ENCODE measurements at places on chromosomes 4 and X. TPM values are rescaled to one million over a fixed set of nuclear protein-coding genes. Genes with fewer than 3 reads are reported as not detected.

Gene ZXDA
- total RNA-seq, result 3.3 TPM

GRCh38 chr4:142563682-142564291, 282.3 kb downstream of the INPP4B start:
- H3K36me3 ChIP-seq, result no peaks in the 10 kb centered on the region
- no peak overlapping the region for H3K27ac ChIP-seq
- no peak overlapping the region for H3K4me3 ChIP-seq

Gene FGG
- 3.0 TPM for total RNA-seq

Gene SCOC
- 37.3 TPM for total RNA-seq

Gene ESX1
- total RNA-seq, result not detected

DNA sequence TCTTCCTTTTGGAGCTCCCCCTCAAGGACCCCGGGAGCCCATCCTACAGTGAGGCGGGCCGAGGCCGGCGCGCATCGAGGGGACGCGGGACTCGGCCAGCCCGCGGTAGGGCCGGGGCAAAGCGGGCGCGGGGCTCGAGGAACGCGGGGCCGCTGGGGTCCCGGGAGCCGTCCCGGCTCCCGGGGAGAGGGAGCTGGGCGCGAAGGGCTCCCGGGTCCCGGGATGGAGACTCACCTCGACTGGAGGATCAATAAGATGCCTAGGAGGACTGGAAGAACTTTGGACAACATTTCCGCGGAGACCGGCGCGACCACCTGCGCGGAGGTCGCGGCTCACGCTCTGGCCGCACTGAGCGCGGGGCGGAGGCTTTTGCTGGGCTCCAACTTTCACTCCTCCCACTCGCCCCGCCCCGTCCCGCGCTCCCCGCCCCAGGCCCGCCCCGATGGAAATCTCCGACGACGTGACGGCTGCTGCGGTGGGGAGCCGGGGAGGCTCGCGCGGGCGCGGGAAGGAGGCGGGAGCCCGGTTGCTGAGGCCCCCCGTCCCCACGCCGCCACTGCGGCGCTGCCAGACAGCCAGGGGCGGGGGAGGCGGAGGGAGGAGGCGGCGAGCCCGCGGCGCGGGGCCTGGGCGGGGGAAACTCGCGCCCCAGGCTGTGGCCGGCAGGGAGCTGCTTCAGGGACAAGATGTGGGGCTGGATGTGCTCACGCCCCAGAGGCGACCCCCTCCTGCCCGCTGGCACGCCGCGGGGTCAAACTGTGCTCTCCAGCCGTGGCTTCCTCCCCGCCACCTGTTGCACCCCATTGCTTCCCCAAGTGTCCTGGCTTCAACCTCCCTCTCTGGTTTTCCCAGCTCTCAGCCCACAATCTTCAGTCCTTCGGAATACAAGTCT, at the start of gene GABRE:
GABRE (minus strand) TSS at position 341 of the 892 bp plus-strand sequence; CDS start at position 290, 51 bp downstream.
- H3K27ac ChIP-seq, result no peak within 1 kb of the TSS
- peak; percentile 36 for DNase-seq
- H3K36me3 ChIP-seq, result peaks cover 2% of the 10 kb centered on the region
- H3K4me3 ChIP-seq, result peak within 1 kb of the TSS; percentile 63
- peaks cover 18% of the 10 kb centered on the region for H3K4me1 ChIP-seq

Gene DGKK
- total RNA-seq, result 2.9 TPM

DNA sequence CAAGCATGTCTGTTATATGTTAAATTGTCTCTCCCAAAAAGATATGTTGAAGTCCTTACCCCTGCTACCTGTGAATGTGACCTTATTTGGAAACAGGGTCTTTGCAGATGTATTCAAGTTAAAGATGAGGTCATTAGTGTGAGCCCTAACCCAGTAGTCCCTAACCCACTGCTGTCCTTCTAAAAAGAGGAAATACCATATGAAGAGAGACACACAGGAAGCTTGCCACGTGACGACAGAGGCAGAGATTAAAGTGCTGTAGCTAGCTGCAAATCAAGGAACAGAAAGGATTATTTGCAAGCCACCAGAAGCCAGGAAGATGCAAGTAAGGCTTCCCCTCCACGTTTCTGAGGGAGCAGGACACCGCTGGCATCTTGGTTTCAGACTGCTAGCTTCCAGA, 150.1 kb downstream of the HNRNPD start:
- no peaks in the 10 kb centered on the region for H3K36me3 ChIP-seq
- peaks cover 6% of the 10 kb centered on the region for H3K4me1 ChIP-seq
- H3K27ac ChIP-seq, result no peak overlapping the region
- H3K4me3 ChIP-seq, result no peak overlapping the region

DNA sequence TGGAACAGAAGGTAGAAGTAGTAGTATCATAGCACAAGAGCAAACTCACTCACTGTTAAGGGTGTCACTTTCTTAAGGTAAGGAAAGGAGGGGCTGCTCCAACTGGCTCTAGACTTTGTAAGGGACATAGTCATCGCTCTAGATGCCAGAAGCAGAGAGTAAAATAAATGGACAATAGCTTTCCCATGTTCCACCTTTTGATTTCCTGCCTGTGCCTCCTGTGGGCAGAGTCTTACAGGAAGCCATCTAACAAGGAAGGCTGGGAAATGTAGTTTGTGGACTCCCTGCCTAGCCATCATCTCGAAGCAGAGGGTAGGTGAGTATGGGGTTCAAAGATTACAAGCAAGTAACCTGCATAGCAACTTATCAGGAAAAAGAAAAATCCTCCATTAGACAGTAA, 1.7 kb upstream of the METTL14 start:
- H3K4me3 ChIP-seq, result peak overlapping the region; percentile 50
- H3K27ac ChIP-seq, result peak overlapping the region; percentile 11
- H3K36me3 ChIP-seq, result peaks cover 5% of the 10 kb centered on the region
- no peak for DNase-seq
- H3K27me3 ChIP-seq, result no peaks in the 10 kb centered on the region

- no peak overlapping the region for H3K4me3 ChIP-seq
- no peak for DNase-seq
- H3K4me1 ChIP-seq, result peaks cover 3% of the 10 kb centered on the region
- no peak overlapping the region for H3K27ac ChIP-seq
These were observed 127.5 kb upstream of the AFF2 start for GRCh38 chrX:148372925-148373324.

Gene SLC38A5
- 34.6 TPM for total RNA-seq

Gene FOXR2
- not detected for total RNA-seq

DNA sequence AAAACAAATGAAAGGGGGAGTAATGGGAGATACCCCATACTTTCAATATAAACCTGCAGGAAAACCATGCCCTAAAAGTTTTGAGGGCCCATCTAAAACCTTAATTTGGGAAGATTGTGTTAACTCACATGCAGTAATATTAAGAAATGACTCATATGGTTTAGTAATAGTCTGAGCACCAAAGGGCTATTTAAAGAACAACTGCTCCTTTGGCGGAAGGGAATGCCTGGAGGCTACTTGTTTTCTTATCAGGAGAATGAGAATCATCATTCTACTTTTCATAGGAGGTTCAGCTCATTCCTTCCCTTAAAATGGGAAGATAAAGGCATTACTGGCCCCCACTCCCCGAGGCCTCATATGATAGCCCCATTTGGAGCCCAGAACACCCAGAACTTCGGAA, 47.6 kb downstream of the SPIN3 start:
- no peak overlapping the region for H3K4me3 ChIP-seq
- no peaks in the 10 kb centered on the region for H3K4me1 ChIP-seq
- DNase-seq, result no peak
- H3K27me3 ChIP-seq, result peaks cover 26% of the 10 kb centered on the region

DNA sequence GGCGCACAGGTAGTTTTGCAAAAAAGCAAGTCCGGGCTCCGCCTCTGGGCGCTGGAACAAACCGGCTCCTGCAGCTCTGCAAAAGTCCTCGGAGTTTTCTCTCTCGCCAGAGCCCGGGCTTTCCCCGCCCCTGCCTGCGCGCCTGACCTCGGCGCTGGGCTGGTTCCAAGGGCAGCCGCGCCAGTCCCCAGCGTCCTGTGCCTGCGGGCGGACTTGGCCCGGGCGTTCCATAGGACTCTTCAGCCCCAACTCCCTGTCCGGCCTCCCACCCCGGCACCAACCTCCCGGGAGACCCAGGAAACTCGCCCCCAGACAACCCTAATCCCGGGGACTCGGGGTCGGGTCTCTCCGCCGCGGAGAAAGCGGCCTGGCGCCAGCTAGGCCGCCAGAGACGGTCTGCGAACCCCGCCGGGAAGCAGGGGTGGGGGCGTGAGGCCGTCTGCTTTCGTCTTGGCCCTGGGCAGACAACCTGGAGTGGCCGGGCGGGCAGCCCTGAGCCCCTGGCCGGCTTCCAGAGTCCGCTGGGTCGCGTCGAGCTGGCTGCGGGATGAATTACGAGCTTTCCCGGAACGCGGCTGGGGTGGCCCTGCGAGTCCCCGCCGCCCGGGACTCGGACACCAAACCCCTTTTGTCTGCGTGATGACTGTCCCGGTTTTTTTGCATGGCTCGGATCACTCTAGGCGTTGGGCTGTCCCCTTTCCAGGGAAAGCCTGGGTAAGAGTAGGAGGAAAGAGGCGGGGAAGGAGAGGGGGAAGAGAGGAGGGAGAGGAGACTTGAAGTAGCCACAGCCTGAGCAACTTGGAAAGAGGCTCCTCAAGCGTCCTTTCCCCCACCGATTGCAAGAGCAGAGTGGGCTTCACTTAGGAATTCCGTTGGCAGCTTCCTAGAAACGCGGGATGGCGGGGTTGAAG, 916 bp downstream of the MXRA5 start:
- H3K4me3 ChIP-seq, result peak overlapping the region; percentile 76
- peak; percentile 61 for DNase-seq
- H3K27me3 ChIP-seq, result peaks cover 55% of the 10 kb centered on the region
- peaks cover 8% of the 10 kb centered on the region for H3K4me1 ChIP-seq
- H3K27ac ChIP-seq, result no peak overlapping the region

GRCh38 chr4:16869594-16870245, 28.7 kb downstream of the LDB2 start:
- DNase-seq, result no peak
- peaks cover 18% of the 10 kb centered on the region for H3K4me1 ChIP-seq
- H3K36me3 ChIP-seq, result peaks cover 16% of the 10 kb centered on the region
- H3K27ac ChIP-seq, result no peak overlapping the region
- no peaks in the 10 kb centered on the region for H3K27me3 ChIP-seq

- H3K36me3 ChIP-seq, result no peaks in the 10 kb centered on the region
- H3K4me1 ChIP-seq, result peaks cover 10% of the 10 kb centered on the region
- H3K27me3 ChIP-seq, result no peaks in the 10 kb centered on the region
- no peak overlapping the region for H3K27ac ChIP-seq
These were observed 73.9 kb downstream of the INTS12 start for GRCh38 chr4:105634402-105635080.

GRCh38 chr4:142274137-142274536, 572.0 kb downstream of the INPP4B start:
- no peaks in the 10 kb centered on the region for H3K27me3 ChIP-seq
- peaks cover 16% of the 10 kb centered on the region for H3K4me1 ChIP-seq
- no peak for DNase-seq
- no peak overlapping the region for H3K4me3 ChIP-seq

- H3K36me3 ChIP-seq, result no peaks in the 10 kb centered on the region
- peaks cover 10% of the 10 kb centered on the region for H3K4me1 ChIP-seq
- peak; percentile 20 for DNase-seq
- no peaks in the 10 kb centered on the region for H3K27me3 ChIP-seq
These were observed at the start of gene GASK1B for GRCh38 chr4:158172261-158173258. Gene GASK1B (minus strand): TSS chr4:158173025. CDS start chr4:158171375, 1,650 bp downstream.

DNA sequence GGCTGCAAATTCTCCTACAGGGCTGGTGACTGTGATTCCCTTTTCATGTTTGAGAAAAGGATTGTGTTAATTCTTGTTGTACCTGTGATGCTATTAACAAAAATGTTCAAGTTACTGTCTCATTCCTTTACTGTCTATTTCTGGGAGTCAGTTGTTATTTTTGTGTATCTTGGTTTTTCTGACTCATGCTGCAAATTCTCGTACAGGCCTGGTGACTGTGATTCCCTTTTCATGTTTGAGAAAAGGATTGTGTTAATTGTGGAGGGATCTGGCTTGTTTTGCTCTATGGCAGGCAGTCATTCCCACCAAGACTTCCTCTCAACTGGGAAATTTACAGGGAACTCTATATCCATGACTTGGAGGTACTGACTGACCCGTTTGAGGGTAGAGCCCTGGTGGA, 693.4 kb upstream of the INTU start:
- DNase-seq, result no peak
- no peak overlapping the region for H3K4me3 ChIP-seq
- H3K36me3 ChIP-seq, result no peaks in the 10 kb centered on the region
- no peak overlapping the region for H3K27ac ChIP-seq
- H3K27me3 ChIP-seq, result no peaks in the 10 kb centered on the region

Gene PAGE2
- total RNA-seq, result not detected

Gene F8A1
- total RNA-seq, result 30.2 TPM

- H3K27ac ChIP-seq, result no peak overlapping the region
- no peak overlapping the region for H3K4me3 ChIP-seq
- no peaks in the 10 kb centered on the region for H3K27me3 ChIP-seq
- H3K4me1 ChIP-seq, result no peaks in the 10 kb centered on the region
- no peak for DNase-seq
These were observed 681.8 kb downstream of the CENPC start for GRCh38 chr4:66863481-66863880.

Gene RPS3A
- total RNA-seq, result 2,363 TPM

GRCh38 chrX:10415306-10416001, 204.9 kb downstream of the MID1 start:
- DNase-seq, result no peak
- no peak overlapping the region for H3K27ac ChIP-seq
- H3K4me1 ChIP-seq, result peaks cover 8% of the 10 kb centered on the region
- no peak overlapping the region for H3K4me3 ChIP-seq
- H3K27me3 ChIP-seq, result no peaks in the 10 kb centered on the region

Gene KDM5C
- total RNA-seq, result 108 TPM

DNA sequence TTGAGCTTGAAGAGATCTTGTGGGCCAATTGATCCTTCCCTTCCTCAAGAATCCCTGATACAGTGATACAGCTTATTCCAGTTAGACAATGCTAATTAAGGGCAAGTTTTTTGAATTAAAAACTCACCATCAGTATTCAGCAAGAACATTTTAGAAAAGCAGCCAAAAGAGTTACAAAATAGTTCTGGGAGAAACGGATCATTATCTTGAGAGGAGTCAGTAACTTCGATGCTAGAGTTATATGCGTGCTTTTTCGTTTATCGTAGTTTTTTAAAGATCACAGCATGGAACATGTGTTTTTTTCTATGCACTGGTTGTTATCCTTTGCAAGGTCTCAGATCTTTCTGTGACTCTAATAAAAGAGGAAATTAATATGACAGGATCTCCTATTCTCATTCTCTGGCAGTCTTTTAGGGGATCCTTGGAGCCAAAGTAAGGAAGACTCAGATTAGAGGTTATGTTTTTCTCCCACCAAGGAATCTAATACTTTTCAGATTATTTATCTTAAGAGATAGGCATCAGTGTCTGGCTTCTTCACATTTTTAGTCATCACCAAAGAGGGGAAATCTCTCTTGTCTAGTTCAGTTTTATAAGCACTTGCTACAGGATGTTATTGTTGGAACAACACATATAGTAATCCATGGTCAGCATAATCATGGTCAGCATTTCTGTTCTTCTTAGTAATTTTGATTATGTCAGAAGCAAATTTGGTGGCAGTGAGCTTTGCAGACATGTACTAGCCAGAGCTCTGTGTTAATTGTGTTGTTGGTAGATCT, 109.7 kb downstream of the PDLIM5 start:
- H3K27ac ChIP-seq, result no peak overlapping the region
- H3K36me3 ChIP-seq, result no peaks in the 10 kb centered on the region
- H3K4me1 ChIP-seq, result no peaks in the 10 kb centered on the region
- DNase-seq, result no peak
- H3K27me3 ChIP-seq, result no peaks in the 10 kb centered on the region
- H3K4me3 ChIP-seq, result no peak overlapping the region
